ENCODE measurements at places on chromosomes 5 and 9.

- DNase-seq: no peak
These were observed 329.9 kb downstream of the KIF4B start for GRCh38 chr5:155343468-155343867.

DNA sequence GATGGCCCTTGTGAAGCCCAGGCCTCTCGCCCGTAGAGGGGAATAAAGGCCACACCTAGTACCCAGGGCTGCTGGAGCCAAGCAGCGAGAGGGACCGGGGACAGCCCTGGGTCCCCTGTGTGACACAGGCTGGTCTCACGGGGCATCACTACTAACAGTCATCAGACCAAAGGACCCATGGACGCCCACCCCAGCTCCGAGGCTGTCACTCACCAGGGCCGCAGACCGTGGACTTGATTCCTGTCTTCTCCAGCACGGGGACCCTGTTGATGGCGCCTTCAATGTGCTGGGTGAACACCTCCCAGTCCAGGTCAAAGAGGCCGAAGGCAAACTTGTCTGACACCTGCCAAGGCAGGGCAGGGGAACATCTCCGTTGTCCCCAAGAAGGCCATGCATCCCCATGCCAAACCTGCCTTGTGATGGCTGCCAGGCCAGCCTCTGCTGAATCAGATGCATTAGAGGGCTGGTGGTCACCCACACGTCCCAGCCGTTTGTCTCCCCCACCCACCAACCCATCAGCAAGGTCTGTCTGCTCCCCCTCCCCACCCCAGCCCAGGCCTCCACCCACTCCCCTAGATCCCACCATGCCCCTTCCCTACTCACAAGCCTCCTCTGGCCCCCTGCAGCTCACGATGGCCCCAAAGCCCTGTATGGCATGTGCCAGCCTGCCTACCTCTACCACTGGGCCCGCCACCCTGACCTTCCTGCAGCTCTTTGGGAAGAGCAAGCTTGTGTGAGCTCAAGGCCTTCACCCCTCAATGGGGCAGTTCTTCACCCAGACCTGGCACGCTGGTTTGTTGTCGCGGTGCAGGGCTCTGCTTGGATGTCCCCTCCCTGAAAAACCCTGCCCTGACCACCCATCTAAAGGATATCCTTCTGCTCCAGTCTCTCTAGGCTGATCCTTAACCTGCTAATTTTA, 20.8 kb downstream of the SARDH start:
- no peak for DNase-seq

- no peak for DNase-seq
These were observed 551.0 kb downstream of the CCDC171 start for GRCh38 chr9:16103620-16104397.

DNA sequence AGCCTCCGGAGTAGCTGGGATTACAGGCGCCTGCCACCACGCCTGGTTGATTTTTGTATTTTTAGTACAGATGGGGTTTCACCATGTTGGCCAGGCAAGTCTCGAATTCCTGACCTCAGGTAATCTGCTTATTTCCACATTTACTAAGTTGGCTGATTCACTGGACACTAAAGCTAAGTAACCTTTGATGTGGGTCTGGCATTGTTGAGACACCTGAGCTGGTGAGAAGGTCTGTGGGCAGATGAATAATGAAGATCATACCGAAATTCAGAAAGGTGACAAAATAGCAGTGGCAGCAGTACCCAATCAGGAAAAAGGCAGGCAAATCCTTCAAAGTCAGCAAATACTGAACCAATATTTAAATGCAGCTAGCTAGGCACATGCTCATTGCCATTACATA, 210.6 kb upstream of the ZNF608 start:
- no peak for DNase-seq

DNA sequence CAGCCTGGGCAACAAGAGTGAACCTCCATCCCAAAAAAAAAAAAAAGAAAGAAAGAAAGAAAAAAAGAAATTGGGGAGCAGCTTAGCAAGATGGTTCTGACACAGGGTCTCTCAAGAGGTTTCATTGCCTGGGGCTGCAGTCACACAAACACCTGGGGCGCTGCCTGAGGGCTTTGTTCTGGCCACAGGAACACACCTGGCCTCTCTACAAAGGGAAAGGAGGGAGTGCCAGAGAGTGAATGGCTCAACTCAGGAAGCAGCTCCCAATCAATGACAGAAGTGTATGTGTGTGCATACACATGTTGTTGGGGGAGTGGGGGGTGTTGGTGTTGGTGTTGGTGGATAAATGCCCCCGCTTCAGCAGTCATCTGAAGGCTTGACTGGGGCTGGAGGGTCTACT, 32.4 kb upstream of the CTNNA1 start:
- DNase-seq: no peak

GRCh38 chr5:26869781-26870180, 168.6 kb downstream of the CDH9 start:
- no peak for DNase-seq

- peak; percentile 45 for DNase-seq
These were observed 13.3 kb downstream of the SLC6A3 start for GRCh38 chr5:1431896-1432295.
